ENCODE measurements at places on chromosomes 11 and 22.

- DNase-seq: no peak
Observed at GRCh38 chr22:19590696-19591095, 66.5 kb upstream of the CLDN5 start.

- DNase-seq: no peak
Observed at GRCh38 chr11:65578667-65579066, 2.8 kb downstream of the EHBP1L1 start.

DNA sequence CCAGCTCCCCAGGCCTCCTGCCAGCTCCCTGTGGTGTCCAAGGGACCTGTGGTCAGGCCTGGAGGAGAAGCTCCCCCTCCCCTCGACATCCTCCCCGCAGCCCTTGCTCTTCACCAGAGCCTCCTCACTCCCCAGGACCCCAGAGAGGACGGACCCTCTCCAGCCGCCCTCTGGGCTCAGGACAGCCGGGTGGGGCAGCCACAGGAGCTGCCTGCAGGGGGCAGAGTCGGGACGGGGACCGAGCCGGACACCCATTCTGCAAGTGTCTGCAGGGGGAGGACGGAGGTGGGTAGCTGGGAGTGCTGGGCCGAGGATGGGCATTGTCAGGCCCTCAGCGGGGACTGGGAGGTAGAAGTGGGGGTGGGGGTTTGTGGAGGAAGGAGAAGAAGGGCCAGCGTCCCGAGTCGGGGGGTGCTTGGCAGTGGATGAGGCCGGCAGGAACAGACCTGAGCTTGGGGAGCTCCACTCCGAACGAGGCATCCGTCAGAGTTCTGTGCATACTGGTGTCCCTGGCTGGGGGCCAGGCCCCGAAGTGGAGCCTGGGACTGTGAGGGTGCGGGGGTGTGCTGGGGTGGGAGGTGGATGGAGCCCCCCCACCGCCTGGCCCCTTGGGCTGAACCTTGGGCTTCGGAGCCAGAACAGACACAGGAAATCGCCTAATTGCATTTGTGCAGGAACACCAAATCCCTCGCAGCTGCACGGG is 15.2 kb downstream of the PRR33 start:
- no peak for DNase-seq

- no peak for DNase-seq
Observed at GRCh38 chr22:37994049-37994448, 9.7 kb upstream of the SOX10 start.

DNA sequence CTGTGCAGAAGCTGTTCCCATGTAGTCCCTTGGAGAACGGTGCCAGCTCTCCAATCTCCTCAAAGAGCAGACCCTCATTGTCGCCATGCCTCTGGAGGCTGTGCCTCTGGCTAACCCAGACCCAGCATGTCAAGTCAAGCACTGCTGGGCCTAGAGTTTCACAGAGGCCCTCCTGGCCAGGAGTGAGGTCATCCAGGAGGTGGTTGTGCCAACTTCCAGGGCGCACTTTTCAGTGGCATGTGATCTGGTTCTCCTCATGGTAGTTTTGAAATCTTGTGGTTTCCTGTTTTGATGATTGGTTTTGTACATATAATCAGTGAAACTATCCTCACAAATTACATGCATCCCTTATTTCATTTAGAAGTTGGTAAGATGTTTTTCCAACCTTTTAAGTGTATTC is 78.9 kb downstream of the PPFIBP2 start:
- DNase-seq: no peak

DNA sequence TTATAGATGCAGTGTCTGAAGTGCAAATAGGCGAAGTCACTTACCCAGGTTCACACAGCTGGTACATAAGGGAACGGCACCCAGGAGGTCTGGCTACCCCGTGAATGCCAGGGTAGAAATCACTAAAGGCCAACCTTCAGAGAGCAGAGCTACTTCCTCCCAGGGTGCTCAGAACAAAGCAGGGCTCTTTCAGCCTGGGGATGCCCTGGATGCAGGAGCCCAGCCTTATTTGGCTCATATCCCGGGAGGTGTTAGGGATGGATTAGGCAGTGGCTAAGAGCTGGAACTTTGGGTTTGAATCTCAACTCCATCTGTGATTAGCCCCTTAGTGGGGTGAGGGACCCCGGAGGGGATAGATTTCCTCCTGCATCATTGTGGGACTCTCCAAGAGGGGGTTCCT is 33.1 kb upstream of the ASPHD2 start:
- DNase-seq: no peak

GRCh38 chr22:40423310-40423688 is 52.9 kb downstream of the SGSM3 start:
- DNase-seq: no peak

DNA sequence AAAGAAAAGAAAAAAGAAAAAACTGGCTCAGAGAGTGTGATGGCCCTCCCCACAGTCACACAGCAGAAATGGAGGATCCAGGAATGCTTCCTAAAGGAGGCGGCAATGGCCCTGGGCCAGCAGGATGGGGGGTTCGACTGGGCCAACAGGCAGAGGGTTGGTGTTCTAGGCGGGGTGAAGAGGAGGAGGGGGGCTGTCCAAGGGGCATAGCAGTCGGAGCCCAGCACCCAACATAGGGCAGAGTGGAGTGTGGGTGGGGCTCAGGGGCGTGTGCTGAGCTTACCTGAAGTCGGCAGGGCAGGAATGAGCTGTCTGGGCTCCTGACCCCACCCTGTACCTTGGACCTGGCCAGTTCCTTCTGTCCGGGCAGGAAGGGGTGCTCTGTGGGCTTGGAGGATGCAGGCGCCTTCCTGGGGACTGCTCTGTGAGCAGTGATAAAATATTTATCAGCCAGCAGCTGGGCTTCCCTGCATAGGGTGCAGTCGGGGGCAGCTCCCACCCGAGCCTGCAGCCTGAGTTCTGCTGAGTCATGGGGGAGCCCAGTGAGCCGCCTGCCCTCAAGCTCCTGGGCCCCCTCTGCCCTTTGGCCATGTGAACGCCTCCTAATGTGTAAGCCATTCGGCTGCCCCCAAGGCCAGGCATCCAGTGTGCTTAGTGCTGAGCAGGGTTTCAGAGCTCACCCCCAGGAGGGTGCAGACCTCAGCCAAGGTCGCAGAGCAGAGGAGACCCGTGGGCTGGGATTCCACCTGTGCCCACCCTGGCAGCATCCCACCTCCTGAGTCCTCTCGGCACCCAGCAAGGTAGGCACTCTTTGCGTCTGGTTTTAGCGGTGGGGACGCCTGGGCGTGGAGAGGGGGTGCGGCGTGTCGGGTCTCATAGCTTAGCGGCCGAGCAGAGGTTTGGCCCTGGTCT is 25.3 kb upstream of the PRR5 start:
- no peak for DNase-seq

- DNase-seq: no peak
Observed at GRCh38 chr22:48244388-48245195, 1482.1 kb downstream of the TBC1D22A start.

DNA sequence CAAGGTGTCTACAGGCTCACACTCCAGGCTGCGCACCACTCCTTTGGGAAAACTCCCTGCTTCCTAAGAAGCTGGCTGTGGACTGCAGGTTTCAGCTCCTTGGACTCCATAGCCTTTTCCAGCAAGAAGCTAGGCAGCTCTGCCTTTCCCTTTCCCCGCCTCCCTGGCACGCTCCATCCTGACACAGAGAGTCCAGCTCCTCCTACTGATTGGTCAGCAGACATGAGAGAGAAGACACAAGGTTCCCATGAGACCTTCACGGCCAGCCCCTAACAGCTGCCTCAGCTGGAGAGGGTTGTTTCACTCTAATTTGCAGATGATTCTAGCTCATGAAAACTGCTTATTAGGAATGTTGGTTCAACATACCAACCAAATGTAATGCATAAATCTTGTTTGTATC is 27.6 kb downstream of the TENM4 start:
- DNase-seq: no peak

GRCh38 chr11:120511820-120512738 is 531 bp downstream of the GRIK4 start:
- DNase-seq: no peak

- DNase-seq: peak; percentile 60
Observed at GRCh38 chr11:123351375-123351774, 78.7 kb upstream of the GRAMD1B start.

DNA sequence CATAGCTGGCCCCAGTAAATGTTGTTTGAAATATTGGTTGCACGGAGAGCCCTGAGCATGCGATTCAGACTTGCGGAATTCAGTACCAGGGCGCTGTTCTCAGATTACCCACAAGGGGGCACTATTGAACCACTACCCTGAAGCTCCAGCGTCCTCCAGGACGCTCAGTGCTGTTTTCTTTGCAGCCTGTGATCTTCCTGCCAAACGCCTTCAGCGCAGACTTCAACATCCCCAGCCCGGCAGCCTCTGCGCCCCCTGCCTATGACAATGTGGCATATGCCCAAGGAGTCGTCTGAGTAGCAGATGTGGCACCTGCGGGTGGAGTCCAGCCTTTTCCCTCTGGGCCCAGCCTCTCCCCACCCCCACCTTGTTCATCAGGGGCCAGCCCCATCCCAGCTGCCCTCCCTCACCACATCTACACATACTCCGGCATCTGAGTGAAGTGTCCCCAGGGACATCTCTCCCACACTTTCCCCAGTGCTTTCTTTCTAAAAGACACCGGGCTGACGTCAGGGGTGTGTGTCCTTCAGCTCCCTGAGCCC is 9.6 kb upstream of the MS4A10 start:
- peak; percentile 41 for DNase-seq

- DNase-seq: no peak
Observed at GRCh38 chr22:44328762-44329161, 16.0 kb upstream of the SHISAL1 start.

GRCh38 chr11:11935536-11935935 is 72.9 kb downstream of the DKK3 start:
- DNase-seq: no peak

GRCh38 chr11:121544956-121545355 is 92.2 kb upstream of the SORL1-AS1 start:
- DNase-seq: no peak

DNA sequence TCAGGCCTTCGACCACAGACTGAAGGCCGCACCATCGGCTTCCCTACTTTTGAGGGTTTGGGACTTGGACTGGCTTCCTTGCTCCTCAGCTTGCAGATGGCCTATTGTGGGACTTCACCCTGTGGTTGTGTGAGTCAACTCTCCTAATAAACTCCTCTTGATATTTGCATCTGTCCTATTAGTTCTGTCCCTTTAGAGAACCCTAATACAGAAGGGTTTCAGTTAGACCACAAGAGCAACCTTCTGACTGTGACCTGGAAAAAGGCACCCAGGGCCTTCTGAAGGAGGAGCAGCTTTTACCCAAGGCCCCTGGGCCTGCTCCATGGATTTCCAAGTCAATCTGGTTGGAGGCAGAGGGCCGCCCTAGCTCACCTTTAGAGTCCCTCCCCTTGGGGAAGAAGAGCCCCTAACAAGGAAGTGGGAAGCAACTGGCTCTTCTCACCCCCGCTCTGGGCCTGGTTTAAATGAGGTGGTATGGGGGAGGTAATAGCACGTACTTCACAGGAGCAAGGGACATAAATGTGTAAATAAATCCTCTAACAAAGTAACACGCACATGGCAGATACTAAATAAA is 11.2 kb upstream of the CHST1 start:
- no peak for DNase-seq

DNA sequence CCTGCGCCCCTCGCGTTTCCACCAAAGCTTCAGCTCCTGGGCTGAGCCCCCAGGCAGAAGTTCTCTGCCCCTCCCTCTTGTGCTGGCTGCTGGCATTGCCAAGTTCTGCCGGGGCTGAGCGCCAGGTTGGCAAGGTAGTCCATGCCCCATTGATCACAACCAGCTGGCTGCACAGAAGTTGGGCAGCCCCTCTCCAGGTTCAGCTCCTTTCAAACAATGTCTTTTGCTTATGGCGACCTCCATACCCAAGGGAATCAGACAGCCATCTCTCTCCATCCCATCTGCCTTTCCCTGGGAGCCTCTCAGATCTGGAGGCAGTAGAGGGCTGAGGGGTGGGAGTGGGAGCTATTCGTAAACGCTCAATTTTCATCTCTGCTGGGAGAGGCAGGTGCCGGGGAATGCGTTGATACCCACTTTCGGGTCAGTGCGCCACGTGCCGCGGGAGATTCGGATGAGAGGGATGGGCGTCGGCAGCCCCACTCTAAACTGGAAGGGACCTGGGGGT is 1.5 kb downstream of the ADAMTS8 start:
- no peak for DNase-seq

All from cerebellar nuclear complex (tissue), 1 donor.